ENCODE measurements at places on chromosomes 7 and 10.

GRCh38 chr10:89158446-89158845 lies 48.7 kb downstream of the CH25H start:
- DNase-seq: peak; percentile 32

DNA sequence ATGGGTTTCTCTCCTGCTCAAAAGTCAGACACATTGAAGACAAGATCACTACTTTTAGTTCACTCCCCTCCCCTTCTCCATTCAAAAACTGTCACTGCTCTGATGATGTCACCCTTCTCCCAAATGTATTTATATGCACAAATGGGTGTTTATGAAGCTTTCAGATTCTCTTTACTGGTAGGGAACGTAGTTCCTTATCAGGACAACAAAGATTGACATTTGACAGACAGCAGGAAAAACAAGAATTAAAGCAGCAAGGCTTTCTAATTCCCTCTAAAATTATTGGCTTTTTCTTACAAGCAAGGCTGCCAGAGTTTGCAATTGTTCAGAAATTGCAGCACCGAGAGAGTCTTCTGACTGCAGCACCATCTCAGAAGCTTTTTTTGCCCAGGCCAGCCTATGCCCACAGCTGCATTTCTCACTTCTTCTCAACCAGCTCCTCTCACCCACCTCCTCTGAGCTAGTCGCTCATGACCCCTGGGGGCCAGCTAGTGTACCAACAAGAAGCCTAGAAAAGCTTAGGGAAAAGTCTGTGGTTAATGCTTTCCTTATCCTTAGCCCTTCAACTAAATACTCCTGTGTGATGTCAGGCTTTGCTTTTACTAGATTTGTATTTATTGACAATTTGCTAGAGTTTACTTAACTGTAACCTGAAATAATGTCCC lies 265.1 kb downstream of the HTR7 start:
- DNase-seq: peak; percentile 68

DNA sequence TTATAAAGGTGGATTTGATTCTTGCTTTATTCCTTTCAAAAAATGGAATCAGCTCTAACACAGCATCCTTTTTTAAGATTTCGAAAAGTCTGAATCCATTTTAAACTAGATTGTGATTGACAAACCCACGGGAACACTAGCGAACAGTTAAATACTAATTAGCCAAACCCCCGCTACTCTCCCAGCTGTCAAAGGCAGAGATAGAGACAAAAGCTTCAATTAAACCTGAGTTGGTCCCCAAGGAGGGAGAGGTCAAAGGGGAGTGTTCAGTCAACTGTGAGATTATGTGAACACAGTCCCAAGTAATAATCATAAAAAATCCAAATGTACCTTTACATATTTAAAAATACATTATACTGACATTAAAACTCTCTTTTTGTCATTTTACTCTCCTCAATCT lies 65.7 kb upstream of the TBX20 start:
- no peak for DNase-seq

GRCh38 chr7:140683657-140684056 lies 10.9 kb downstream of the ADCK2 start:
- DNase-seq: no peak

DNA sequence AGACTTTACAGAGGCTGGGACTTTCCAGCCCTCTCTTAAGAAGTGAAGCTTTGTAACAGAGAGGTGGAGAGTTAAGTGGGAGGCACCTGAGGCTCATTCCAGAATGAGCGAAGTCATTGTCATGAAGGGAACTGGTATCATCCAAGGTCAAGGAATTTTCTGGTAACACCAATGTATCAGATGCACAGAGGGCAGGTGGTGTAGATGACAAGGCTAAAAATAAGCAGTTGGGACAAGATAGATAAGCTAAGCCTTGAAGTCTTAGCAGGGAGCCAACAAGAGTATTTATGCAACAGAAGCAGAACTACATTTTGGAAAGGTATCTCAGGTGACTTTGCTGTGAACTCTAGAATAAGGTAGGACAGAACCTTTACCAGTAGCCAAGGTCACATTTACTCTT lies 257.0 kb upstream of the AUTS2 start:
- DNase-seq: no peak

- DNase-seq: no peak
Observed at GRCh38 chr7:128265906-128266300, 24.8 kb downstream of the LEP start.

DNA sequence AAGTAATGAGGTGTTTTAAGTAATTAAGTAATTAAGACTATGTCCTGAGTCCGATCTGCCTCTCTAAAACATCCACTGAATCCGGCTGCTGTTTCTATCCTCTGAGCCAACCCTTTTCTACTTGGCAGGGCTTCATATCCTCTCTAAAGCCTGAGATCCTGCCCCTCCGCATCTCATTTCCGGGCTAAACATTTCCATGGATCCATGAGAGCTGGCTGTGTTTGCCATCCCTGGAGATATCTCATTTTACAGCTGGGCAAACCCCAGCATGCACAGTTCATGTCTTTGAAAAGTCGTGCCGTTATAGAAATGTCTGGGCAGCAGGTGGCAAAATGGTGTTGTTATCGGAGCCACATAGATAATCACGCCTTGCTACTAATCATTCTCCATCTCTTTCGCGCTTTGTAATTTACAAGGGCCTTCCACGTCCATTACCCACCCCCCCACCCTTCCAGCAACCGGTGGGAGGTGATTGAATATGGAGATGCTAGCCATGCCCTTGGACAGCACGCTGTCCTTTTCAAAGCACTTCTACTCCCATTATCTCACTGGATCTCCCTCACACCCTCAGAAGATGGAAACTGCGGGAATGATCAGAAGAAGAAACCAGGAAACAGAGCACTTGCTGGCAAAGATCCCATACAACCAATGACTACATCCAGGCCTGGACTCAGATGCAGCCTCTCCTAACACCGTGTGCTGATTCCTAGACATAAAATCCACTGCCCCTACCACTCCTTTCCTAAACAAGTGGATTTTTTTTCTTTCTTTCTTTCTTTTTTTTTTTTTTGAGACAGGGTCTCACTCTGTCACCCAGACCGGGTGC lies 1189.2 kb downstream of the TYW1 start:
- no peak for DNase-seq

GRCh38 chr7:28654110-28654509 lies 241.8 kb downstream of the CREB5 start:
- DNase-seq: no peak

GRCh38 chr10:33448421-33449140 lies 114.1 kb upstream of the NRP1 start:
- DNase-seq: no peak
